ENCODE measurements at places on chromosomes 5 and 9.

GRCh38 chr5:124239572-124239971 lies 506.9 kb downstream of the ZNF608 start:
- no peak for DNase-seq

DNA sequence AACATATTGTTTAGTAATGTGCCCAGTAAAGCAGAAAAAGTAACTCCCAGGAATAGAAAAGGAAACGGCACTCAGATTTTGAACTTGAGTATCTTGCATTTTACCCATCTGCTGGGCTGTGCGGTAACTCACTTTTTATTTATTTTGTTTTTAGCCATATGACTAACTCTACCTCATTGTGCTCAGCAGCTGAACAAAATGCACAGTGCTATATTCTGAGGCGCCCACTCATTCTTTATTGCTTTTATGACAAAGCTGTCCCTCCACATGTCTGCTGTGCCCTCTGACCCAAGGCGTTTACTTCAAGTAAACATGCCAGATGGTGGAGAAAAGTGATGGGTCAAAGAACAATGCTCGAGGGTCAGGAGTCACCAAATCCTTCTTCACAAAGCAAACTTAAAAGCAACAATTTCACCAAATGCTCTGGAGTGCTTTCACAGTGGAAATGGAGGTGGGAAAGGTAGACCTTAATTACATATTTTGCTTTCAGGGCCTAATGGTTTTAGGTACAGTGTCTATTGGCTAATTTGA lies 215.2 kb upstream of the ELAVL2 start:
- no peak for DNase-seq

- DNase-seq: no peak
Observed at GRCh38 chr9:5767968-5768932, 64.7 kb downstream of the ERMP1 start.

- DNase-seq: no peak
Observed at GRCh38 chr5:157072508-157072907, 13.6 kb upstream of the HAVCR1 start.

- DNase-seq: no peak
Observed at GRCh38 chr9:37668116-37668601, 17.4 kb downstream of the FRMPD1 start.

- DNase-seq: no peak
Observed at GRCh38 chr9:21455320-21455719, 15.1 kb downstream of the IFNA1 start.
